ENCODE measurements at places on chromosomes 3 and 15.

- DNase-seq = no peak
Observed at GRCh38 chr15:37253877-37254276, 153.5 kb upstream of the MEIS2 start.

DNA sequence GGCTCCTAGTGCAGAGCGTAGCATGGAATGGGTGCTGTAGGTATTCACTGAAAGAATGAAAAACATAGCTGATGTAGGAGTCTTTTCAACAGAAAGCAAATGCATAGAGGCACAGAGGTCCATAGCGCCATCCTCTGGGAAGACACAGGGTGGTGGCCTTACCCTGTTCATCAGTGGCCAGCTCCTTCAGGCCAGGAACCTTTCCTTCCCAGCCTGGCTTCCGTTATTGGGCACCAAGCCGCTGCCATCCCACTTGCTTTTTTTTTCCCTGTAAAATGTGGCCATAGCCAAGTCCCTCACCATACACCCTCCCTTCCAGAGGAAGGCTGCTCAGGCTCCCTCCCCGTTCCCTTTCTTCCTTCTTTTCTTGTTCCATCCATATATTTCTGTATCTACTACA is 118.1 kb downstream of the ZNF621 start:
- no peak for DNase-seq

- no peak for DNase-seq
Observed at GRCh38 chr3:74271541-74271940, 342.9 kb downstream of the CNTN3 start.

DNA sequence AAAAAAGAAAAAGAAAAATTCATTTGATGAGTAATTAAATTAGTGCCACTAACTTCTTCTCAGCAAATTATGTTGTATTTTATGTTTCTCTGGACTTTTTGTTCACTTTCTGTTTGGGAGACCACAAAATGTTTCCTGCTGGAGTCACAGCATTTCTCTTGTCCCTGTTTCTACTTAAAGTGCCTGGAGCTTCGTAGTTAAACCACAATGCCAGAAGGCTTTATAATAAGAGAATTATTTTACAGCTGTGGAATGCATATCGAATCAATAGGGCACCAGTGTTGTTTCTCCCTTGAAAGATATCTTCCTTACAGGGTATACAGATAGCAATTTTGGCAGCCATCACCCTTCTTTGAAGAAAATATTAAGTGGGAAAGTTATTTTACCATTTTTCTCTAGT is 3.2 kb downstream of the DTWD1 start:
- DNase-seq = no peak

DNA sequence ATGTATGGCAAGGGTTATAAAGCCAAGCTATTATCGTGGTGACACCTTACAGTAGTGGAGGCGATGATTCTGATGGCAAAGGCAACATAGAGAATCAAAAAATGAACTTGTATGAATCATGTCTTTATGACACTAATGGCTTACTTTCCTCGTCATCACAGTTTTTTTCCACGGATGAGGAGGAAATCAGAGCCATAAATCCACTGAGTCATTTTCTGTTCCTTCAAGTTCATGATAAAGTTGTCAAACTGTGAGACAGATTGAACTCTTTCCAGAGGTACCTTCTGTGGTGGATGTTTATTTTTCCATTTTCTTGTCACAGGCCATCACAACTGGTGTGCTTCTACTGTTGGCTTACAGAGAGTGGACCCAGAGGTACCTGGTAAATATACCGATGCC is 8.5 kb downstream of the TMEM212 start:
- no peak for DNase-seq
